ENCODE measurements at places on chromosomes 1 and 21. TPM values are rescaled to one million over a fixed set of nuclear protein-coding genes. Genes with fewer than 3 reads are reported as not detected.

DNA sequence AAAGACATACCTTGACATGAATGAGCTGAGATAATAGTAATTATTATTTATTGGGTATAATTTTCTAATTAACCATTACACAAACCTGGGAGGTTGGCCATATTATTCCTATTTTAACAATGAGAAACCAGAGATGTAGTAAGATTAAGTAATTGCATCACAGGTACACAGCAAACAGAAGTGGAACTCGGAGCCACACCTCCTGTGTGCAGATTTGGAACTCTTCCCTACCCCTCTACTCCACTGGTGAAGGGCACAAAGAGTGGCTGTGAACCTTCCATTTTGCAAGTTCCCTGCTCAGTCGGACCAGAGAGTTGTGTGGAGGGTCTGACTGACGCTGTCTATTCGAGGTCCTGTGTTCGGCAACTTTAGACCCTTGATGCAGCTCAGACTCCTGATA, 45.0 kb downstream of the NGF start:
- no peak for DNase-seq

DNA sequence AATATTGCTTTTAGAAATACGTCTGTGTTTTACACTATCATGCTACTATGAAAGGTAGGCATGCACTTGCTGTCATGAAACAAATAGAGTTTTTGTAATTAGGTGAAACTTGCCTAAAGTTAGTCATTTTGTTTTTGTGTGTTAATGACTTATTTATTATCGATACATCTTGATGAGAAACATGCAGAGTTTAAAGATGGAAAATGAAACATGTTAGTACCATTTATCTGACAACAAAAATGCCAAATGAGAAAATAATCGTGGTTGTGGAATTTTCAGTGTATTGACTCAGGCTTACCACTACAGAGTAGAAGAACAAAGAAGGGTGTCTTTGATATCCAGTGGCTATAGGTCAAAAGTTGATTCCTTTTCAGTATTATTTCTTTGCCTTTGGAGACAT, 105.5 kb downstream of the NCAM2 start:
- no peak for DNase-seq

GRCh38 chr1:153572569-153573015, 6.9 kb upstream of the S100A2 start:
- DNase-seq = no peak

The DMRTA2 gene
- not detected for polyA plus RNA-seq

The ACOT7 gene
- 27.8 TPM for polyA plus RNA-seq

The ANKRD35 gene
- 3.4 TPM for polyA plus RNA-seq

The TNFRSF9 gene
- polyA plus RNA-seq = 0.14 TPM

All from left renal cortex interstitium (tissue), 4 donors.